ENCODE measurements at places on chromosomes 3 and 15.

DNA sequence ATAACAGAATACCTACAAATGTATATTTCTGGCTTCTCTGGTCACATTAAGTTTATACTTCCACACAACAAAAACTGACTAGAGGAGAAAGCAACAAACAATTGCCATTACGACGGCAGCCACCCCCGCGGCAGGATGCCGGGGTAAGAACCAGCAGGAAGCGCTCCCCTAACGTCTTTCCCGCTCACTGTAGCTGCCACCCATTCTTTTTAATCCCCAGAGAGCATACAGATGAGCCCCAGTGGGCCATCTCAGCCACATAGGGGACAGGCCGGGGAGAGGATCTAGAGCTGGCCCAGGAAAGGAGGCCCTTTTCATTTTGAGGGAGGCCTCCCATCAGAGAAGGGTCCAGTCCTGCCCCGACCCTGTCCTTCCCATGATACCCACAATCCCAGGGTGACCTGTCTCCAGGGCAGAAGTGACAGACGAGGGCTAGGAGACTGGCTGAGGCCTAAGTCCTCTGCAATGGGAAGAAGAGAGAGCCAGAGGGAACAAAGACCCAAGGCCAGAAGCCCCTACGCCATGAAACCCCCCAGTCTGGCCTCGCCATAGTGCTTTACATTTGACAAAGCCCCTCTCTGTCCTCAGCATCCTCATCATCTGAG, 3.6 kb upstream of the CALML4 start:
- DNase-seq, result no peak

DNA sequence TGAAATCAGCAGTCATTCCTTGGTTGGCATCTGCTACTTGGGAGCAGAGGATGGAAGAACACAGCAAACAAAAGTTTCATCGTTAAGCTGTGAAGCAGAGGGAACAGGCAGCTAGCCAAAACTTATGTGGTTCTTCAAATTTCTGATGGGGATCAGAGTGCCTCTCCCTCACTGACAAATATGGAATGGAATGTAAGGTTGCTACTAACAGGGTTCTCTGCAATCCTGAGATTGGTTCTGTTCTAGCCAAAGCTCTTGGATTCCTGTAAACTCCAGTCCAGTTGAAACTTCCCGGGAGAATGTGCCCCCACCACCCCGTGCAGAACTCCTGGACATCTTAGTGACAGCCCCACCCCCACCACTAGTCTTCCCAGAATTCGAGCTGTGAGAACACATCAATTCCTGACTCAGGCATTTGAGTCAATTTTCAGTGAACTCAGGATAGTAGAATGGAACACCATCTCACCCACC, 55.9 kb upstream of the PHLDB2 start:
- peak; percentile 90 for DNase-seq

DNA sequence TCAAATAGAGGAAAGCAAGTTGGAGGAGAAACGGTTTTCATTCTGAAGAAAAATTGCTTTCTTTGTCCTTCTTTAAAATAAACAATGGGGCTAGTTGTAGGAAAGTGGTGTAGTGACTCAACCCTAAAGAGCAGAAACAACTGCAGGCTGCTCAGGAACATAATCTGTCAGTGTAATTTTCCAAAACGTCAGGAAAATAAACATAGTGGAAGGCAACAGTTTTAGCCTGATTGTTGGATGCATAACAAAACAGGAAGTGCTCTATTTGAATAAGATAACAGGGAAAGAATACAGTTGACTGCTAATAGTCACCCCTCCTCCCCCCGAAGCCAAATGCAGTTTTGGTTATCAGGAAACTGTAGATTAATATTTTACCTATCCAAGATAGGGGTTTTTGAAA, 167.6 kb downstream of the ECT2 start:
- no peak for DNase-seq

DNA sequence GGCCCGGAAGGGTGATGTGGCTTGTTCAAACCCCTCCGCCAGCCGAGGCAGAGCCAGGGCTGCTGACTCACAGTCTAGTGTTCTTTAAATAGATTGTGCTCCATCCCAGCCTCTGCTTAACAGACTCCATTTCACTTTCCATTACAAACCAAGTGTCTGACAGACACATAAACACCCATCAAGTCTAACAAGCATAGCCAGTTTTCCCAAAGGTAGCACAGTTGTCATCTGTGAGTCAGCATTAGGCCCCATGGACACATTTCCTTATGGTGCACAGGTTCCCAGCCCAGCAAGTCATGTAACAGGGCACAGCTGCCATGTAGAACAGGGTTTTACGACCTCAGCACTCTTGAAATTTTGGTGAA, 109.9 kb upstream of the RAP2B start:
- no peak for DNase-seq

GRCh38 chr3:177679568-177680471, 482.5 kb upstream of the TBL1XR1 start:
- DNase-seq, result no peak

GRCh38 chr3:127844326-127844942, 22.1 kb upstream of the MGLL start:
- no peak for DNase-seq

DNA sequence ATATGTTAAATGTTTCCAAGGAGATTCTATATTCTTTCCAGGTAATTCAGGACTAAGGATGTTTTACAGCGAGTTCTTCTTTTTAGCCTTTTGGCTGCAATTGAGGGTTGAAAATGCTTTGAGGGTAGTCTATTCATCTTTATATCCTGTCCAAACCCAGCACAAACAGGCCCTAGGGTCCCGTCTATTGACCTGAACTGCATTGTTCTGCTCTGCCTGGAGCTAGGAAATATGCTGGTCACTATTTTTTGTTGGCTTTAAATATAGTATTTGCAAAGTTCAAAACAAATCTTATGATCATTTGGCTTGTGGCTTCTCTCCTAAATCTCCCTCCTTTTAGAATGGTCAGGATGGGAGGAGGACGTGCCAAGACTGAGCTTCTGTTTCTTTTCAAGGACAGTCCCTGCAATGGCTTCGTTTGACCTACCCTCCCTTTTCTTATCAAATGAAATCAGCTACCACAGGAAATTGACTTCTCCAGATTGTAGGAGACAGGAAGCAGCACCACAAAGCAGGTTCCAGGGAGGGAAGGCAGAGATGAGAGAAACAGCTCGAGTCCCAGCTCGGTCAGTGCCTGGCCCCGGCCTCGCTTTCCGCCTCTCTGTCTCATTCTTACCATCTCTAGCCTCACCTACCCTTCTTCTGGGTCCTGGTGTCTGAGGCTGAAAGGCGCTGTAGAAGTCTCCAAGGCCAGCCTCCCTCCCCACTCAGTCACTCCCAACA, 27.6 kb upstream of the NRROS start:
- DNase-seq, result no peak

DNA sequence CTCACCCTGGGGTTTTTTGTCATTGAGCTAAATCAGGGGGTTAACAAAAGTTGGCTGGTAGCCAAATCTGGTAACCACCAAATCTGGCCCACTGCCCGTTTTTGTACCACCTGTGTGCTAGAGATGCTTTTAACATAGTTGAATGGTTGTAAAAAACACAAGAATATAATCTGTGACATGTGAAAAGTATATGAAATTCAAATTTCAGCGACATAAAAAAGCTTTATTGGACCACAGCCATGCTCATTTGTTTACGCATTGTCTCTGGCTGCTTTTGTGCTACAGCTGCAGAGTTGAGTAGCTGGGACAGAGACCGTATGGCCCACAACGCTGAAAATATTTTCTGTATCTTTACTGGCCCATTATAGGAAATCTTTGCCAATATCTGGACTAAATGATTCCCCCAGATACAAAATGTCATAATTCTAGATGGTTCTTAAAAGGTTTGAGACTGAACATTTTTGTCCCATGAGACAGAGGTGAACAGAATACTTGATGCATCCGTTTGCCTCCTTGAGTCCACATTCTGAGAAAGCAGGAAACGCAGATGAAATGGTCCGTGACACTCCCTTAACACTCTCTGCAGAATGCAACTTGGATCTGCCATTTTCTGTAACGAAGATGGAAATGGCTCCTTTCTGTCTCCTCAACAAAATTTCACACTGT, 120.9 kb upstream of the PDZRN3 start:
- no peak for DNase-seq

DNA sequence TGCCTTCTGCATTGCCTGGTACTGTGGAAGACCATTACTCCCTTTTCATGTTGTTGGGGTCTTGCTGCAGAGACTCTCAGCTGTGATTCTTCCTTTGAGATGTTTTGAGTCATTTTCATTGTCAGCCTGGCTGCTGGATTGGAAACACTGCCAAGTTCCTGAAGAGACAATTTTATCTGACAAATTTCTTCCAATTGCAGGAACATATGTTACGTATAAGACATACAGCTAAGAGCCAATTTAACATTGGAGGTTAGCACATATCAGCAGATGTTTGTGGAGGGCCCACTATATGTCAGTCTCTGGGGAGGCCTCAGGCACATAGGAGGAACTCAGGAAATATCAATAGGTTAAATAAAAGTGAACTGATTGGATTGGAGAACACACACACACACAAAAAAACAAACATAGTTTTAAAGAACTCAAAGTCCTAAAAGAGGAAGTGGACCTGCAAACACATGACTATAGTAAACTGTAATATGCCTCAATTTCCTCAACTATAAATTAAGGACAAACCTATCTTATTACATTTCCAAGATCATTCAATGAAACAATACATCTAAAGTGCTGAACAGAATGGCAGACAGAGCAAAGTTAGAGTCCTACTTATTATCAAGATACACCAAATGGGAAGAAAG, 172.3 kb downstream of the MYRIP start:
- no peak for DNase-seq

DNA sequence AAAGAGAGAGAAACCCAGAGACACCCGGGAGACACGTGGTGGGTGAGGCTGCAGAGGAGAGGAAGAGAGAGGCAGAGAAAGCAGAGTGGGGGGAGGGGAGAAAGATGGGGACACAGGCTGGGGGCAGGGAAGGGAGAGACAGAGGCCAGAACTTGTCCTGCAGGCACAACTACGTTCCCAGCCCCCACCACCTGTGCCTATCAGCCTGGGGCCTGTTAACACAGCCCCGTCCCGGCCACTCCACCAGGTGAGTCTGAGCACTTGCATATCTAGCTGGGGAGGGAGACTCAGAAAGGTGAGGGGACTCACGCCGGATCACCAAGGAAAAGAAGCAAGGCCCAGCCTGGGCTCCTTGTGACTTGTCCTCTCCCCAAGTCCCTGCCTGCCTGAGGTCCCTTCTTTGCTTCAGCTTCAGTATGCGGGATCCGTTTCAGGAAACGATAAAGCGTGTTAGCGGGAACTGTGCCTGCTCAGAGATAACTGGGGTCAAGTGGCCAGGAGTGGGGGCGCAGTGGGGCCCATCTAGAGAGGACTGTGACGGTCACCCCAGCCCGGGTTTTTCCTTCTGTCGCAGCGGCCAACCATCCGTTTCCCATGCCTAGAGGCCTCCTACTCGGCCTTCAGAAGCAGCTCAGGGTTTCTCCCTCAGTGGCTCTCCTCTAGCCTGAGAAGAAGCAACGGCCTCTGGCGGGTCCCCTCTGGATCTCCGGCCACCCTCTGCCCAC, 10.3 kb downstream of the LINGO1 start:
- DNase-seq, result no peak

DNA sequence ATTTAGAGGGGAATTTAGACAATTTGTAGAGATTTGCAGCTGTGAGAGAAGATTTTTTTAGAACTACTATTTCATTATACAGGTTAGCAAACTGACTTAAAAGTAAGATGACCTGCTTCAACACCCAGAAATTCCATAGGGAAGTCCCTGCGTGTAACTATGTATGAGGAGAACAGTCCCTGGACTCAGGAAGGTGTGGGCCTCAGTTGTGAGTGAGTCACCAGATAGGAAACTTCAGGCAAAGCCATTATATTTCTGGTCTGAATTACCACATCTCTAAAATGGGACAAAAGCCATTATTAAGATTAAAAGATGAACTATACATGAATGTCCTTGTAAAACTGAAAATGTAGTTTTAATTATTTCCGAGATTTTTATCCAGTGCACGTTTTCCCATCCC, 488.3 kb upstream of the GOLIM4 start:
- DNase-seq, result no peak

DNA sequence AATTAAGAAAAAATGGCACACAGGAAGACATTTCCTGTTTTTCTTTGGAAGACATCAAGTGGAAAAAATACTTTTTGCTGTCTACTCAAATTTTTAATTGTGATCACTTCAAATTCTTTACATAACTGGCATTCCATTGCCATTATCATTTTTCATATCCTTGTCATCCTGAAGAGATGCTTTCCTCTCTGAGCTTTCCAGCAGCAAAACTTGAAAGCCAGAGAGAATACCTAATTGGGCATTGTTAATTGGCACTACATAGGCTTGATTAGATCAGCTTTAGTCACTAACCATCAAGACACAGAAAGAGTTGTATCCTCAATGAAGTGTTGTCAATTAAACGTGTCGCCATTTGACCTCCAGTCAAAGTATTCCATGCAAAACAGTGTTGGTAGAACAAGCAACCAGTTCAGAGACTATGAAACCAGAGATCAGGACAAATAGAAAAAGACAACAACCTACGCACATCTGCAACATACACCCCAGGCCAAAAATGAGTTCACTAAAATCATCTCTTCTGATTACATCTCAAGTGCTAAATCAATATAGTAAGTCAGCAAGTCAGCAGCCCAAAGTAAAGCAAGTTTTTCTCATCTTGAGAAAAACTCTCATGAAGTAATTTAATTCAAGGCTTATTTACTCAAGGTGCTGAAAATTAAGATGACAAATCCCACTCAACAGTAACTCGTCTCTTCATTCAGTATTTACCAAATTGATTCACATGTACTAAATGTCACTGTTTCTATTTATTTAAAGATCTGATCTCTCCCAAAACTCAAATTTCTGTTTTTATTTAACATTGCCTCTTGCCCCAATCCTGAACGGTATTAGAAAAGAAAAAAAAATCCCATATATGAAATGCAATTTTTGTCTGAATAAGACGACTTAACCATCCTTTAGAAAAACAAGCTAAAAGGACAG, 123.0 kb downstream of the SUCLG2 start:
- DNase-seq, result no peak

- DNase-seq, result no peak
Observed at GRCh38 chr3:67619991-67620390, 34.4 kb downstream of the SUCLG2 start.

- no peak for DNase-seq
Observed at GRCh38 chr3:38118421-38119247, 18.3 kb downstream of the ACAA1 start.

DNA sequence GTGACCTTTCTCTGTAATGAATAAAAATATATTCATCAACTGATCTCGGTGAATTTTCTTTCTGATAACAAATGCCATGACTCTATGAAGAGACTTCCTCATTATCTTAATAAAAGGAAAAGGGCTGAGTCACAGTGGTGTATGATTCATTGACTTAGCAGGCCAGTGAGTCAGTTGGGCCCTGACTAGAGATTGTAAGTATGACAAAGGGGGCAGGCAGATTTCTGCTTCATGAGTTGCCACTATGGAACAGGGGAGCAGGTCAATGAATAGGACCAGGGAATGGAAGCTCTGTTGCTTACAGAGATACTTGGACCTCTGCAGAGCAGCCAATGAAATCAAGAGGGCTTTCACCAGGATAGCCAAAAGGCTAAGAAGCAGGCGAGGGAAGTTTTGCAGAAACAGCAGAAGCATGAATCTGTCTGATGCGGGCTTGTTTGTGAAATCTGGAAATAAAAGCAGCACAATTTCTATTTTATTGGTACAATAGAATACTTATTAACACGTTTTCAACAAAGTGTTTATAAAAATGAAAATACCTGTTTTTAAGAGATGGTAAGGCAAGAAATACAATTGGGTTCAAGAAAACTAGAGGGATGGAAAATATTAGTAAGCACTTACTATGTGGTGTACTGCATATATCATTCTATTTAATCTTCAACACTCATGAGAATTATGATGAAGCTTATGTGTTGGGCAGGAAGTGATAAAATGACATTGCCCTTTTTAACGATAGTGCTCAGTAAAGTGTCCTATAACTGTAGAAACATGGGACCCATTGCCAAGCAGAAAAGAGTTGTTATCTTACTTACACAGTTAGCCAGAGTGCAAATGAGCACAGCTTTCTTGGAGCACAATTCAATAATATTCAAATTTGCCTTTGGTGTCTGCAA, 169.8 kb upstream of the MYRIP start:
- DNase-seq, result no peak

Measured in suprapubic skin (tissue), 4 donors.